Bronchial epithelial cell (primary cell): ENCODE measurements at places on chromosomes 2 and 18.

GRCh38 chr2:126879348-126880298, 19.1 kb upstream of the TEX51 start:
- DNase-seq = no peak

DNA sequence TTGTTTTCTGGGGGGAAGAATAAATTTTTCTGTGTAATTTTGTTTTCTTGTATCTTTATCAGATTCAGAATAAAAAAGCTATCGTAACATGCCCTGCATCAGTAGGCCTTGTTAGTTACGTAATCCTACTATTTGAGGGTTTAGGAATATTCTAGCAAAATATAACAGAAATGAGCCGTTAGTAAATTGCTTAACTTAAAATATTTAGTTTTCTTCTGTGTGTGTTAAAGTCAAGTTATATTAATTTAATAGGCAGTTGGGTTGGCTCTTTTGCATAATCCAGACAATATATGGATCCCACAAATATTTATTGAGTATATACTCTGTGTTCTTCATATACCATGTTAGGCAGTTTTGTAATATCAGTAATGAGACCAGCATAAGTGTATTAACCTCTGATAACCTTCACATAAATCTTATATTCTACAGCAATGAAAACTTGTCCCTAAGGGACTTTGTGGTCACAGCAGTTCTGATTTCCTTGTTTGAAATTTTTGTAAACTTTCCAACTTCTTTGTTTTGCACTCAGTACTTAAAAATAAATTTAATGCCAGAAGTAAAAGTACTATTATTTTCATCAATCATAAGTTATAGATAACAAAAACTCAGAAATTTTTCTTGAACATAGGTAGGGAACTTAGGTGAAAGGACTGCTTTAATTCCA, 151.9 kb downstream of the FMNL2 start:
- DNase-seq = no peak

DNA sequence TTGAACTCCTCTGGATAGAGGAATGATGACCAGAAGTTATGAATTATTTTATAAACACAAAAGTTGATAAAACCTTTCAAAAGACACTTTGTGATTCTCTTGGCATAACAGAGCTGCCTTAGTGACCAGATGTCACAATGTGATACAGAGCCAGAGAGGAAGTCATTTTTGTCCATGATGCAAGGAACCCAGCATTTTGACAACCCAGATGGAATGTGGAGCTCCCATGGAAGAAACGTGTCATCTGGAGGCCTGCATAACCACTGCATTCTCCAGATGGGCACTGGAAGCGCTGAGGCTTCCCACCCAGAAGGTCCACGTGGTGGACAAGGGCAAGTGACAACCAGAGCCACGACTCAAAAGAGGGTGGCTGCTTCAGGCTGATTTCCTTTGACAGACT, 30.1 kb downstream of the HRH4 start:
- DNase-seq = no peak

DNA sequence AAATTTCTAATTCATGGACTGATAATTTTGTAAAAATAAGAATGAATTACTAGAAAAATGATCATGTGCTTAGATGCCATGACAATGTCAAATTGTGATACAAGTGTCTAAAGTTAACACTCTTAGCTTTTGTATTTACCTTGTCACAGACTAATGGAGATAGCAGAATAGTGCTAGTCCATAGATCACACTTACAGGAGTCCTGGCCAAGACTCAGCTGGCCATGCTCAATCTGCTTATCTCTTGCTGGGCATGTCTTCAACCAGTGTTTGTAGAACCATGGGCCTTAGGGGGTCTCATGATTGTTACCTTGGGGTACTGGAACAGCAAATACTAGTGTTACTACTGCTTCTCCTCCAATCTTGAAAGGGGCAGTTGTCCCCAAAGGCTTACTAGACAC, 44.0 kb downstream of the TET3 start:
- DNase-seq = no peak

- DNase-seq = no peak
These were observed 79.7 kb upstream of the CYTIP start for GRCh38 chr2:157523270-157524247.

DNA sequence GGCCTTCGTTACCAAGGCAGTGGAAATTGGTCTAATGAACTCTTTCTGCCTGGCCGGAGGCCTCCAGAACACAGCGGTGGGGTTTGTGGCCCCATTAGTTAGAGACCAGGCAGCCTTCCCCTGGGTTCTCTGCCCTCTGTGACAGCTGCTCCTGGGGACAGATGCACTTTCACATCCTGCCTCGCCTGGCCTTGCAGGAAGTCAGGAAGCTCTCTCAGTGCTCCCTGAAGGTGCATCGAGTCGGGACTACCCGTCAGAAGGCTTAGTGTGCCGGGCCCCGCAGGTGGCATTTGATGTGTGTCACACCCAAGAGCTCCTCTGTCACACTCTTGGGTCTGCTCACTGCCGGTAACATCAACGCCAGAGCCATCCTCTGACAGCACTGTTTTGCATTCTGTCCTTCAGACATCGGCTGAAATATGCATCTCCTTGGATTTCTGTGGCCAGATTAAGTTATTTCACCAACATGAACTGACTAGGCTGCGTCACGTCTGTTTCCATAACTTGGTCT, 158.3 kb downstream of the LDLRAD4 start:
- no peak for DNase-seq

DNA sequence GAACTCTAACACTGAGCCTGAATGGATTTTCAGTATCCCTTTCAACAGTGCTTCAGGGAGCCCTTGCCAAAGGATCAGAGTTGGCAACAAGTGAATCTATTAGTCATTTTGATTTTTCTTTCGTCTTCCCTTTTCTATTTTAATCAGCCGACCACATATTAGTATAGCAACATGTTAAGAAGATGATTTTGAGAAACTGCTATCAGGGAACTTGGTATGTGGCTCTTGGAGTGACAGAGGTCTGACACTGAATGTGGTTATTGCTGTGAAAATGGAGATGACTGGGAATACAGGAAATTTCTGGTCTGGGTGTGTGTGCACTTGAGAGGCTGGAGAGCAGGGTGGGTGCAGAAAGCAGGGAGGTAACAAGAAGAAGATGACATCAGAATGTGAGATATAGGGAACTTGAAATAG, 28.7 kb upstream of the IL1RL1 start:
- DNase-seq = no peak

DNA sequence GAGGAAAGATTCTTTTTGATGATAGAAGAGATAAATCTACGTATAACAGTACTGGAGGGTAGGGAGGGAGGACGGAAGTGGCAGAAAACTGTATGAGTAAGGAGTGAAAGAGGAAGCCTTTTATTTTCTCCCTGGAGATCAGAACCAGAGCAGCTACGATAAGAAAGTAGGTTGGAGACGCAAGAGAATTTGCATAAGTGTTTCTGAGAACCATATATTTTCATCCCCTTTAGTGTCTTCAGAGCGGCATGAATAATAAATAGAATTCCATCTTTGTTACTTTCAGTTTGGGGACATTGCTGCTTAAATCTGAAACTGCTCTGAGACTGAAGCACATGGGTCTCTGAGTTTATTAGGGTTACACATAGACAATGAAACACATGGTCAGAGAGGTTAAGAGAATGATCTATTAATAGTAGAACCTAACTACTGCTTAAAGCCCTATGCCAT, 230.2 kb upstream of the TNP1 start:
- no peak for DNase-seq

- DNase-seq = peak; percentile 53
These were observed 75.0 kb upstream of the HAAO start for GRCh38 chr2:42867093-42868065.

DNA sequence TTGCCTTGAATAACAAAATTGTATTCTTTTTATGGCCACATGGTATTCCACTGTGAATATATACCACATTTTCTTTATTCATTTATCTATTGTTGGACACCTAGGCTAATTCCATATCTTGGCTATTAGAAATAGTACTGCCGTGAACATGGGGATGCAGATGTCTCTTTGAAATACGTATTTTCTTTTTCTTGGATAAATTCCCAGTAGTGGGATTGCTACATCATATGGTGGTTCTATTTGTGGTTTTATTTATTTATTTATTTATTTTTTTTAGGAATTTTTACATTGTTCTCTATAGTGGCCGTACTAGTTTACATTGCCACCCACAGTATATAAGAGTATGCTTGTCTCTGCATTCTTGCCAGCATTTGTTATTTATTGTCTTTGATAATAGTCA, 679.8 kb upstream of the NRXN1 start:
- no peak for DNase-seq

- DNase-seq = no peak
These were observed 45.6 kb downstream of the KCNG3 start for GRCh38 chr2:42448163-42448562.

- DNase-seq = peak; percentile 81
These were observed 180.1 kb downstream of the CDH2 start for GRCh38 chr18:27996801-27997272.

GRCh38 chr18:2913398-2914005, 66.7 kb downstream of the EMILIN2 start:
- no peak for DNase-seq

GRCh38 chr2:220071696-220072095, 444.3 kb downstream of the SLC4A3 start:
- no peak for DNase-seq

DNA sequence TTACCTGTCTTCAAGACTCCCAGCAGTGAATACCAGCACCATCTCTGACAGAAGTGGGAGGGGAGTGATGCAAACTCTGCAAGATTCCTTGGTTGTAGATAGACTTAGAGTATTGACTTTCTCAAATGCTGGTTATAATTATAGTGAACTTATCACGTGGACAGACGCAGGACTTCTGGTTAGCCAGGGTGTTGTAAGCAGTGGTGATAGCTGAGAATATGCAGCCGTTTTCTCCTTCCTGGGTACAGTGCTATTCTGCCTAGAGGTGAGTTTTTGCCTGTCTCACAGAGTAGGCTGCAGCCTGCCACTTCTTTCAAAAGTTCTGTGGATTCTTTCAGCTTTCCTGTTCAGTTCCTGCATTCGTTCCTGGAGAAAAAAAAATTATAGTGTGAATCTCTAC, 733 bp upstream of the CXCR2 start:
- no peak for DNase-seq

DNA sequence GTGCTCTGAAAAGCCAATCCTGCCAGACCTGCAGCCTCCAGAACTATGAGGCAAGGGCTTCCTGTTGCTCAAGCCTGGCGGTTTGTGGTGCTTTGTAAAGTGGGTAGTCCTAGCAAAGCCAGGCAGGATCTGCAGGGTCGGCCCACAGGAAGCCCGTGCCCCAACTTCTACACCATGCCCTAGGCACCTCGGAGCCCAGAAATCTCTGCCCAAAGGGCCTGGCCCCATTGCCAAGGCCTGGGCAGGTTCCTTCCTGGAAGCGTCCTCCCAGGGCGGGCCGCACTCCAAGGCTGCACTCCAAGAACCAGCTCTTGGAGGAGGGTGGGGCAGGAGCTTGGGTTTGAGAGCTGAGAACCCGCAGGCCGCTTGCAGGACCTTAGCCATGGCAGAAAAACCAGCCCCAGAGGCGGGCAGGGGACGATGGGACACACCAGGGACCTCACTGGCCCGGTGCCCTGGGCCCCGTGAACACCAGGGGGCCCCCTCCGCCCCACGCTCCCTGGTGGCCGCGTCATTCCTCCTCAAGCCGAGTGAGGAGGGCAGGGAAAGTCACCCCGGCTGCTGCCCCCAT, 37.2 kb upstream of the ID2 start:
- no peak for DNase-seq
